ENCODE measurements at places on chromosomes 5 and 9. TPM values are rescaled to one million over a fixed set of nuclear protein-coding genes. Genes with fewer than 3 reads are reported as not detected.

DNA sequence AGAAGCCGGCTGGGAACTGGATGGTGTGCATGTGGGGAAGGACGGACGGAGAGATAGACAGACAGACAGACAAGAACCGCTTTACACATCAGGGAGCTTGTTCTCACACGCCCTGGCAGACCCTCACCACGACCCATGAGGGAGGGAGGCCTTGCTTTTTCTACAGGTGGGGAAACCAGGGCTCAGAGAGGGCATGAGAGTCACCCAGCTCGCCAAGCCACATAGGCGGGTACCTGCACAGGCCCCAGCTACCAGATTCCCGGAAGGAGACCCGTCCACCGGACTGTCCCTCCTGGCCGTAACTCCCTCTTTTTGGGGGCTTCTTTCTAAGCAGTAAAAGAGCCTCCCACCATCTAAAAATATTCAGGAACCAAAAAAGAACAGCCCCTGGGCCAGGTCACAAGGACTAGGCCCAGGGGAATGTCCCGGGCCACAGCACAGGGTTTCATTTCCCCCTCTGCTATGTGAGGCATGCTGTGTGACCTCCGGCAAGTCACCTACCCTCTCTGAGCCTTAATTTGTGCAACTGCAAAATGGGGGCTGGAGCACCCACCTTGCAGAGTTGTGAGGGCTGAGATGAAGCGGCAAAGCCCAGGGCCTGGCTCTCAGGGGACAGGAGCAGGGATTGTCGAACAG, 84.4 kb upstream of the SARDH start:
- no peak overlapping the region for H3K27ac ChIP-seq
- H3K4me1 ChIP-seq: peaks cover 15% of the 10 kb centered on the region
- DNase-seq: no peak
- H3K4me3 ChIP-seq: no peak overlapping the region

- no peaks in the 10 kb centered on the region for H3K27me3 ChIP-seq
- H3K36me3 ChIP-seq: no peaks in the 10 kb centered on the region
- no peaks in the 10 kb centered on the region for H3K4me1 ChIP-seq
- no peak for DNase-seq
- H3K4me3 ChIP-seq: no peak overlapping the region
- H3K27ac ChIP-seq: no peak overlapping the region
These were observed 306.5 kb upstream of the ITGA1 start for GRCh38 chr5:52481201-52481600.

- no peak overlapping the region for H3K4me3 ChIP-seq
- no peak overlapping the region for H3K27ac ChIP-seq
- DNase-seq: no peak
- no peaks in the 10 kb centered on the region for H3K27me3 ChIP-seq
- H3K4me1 ChIP-seq: no peaks in the 10 kb centered on the region
These were observed 763.8 kb downstream of the DTWD2 start for GRCh38 chr5:118224546-118224945.

DNA sequence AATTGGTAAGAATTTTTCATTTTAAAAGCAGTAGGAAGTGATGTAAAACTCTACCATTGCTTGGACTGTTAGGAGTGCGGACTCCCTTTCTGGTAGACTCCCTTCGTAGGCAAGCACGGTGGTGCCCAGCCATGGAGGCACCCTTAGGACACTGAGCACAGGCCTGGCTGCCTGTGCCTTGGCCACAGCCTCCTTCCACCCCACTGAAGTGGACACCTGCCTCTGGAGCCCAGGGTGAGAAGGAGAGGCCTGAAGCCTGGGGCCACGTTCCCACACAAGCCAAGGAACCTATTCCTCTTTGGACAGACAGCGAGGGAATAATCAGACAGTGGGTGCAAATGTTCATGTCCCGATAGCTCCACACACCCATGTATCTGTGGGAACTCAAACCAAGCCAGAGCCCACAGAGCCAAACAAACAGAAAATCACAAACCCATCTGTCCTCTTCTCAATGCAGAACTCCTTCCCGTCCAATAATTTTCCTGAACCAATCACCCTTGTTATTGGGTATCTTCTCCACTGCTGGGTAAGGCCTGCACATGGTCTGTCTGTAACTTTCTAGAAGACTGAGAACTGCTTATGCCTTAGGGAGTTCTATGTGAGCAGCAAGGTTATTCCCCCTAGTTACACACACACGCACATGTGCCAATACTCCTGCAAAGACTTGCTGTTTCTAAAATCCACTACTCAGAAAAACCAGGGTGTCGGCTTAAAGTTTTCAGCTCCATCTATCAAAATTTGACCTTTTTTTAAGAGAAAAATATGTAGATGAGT, 45.2 kb downstream of the UBE2QL1 start:
- no peak overlapping the region for H3K4me3 ChIP-seq
- H3K27ac ChIP-seq: no peak overlapping the region
- DNase-seq: no peak
- no peaks in the 10 kb centered on the region for H3K27me3 ChIP-seq
- H3K36me3 ChIP-seq: no peaks in the 10 kb centered on the region
- H3K4me1 ChIP-seq: no peaks in the 10 kb centered on the region

GRCh38 chr9:135340143-135340655, 139.4 kb upstream of the PPP1R26 start:
- H3K27ac ChIP-seq: peak overlapping the region; percentile 93
- no peaks in the 10 kb centered on the region for H3K36me3 ChIP-seq
- peaks cover 79% of the 10 kb centered on the region for H3K4me1 ChIP-seq
- no peak overlapping the region for H3K4me3 ChIP-seq
- H3K27me3 ChIP-seq: no peaks in the 10 kb centered on the region

- H3K4me3 ChIP-seq: peak overlapping the region; percentile 0
- H3K27ac ChIP-seq: no peak overlapping the region
- DNase-seq: peak; percentile 68
These were observed 43.8 kb upstream of the DAB2IP start for GRCh38 chr9:121607434-121608167.

DNA sequence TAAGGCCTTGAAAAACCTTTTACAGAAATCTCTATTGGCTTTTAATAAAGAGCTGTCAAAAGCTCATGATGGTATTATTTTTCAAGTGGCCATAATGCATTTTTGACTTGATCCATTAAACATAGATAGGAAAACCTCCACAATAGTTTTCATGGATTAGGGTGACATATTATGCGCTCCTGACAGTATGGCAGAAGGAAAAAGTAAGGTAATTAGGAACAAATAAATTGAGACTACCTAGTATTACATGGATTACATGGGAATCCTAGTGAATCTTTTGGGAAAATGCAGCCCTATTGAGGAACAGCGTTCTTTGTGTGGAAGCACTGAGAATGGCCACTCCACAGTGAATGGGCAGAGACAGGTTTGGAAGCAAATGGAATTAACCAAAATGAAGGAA, 171.2 kb downstream of the TRPM3 start:
- no peaks in the 10 kb centered on the region for H3K27me3 ChIP-seq
- H3K27ac ChIP-seq: no peak overlapping the region
- H3K36me3 ChIP-seq: no peaks in the 10 kb centered on the region
- H3K4me1 ChIP-seq: no peaks in the 10 kb centered on the region
- H3K4me3 ChIP-seq: no peak overlapping the region

- H3K36me3 ChIP-seq: no peaks in the 10 kb centered on the region
- no peaks in the 10 kb centered on the region for H3K27me3 ChIP-seq
- no peak overlapping the region for H3K4me3 ChIP-seq
- H3K27ac ChIP-seq: no peak overlapping the region
- peak; percentile 50 for DNase-seq
- H3K4me1 ChIP-seq: peaks cover 7% of the 10 kb centered on the region
These were observed 7.1 kb upstream of the AGPAT2 start for GRCh38 chr9:136694163-136694871.

DNA sequence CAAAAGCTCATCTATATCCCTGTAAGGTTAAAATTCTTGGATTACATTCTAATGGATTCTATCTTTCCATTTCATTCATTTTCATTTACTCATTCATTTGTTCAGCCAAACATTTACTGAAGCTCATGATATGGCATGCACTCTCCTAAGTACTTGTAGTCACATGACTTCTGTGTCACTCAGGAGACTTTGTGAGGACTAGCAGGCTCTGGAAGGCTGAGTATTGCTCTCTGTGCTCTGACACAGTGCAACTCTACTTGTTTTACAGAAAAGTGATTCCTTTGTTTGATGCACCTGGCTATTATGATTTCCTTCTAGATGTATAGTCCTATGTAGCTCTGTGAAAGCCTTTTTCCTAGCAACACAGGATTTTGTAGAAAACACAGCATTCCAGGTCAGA, 53.0 kb downstream of the YIPF5 start:
- no peaks in the 10 kb centered on the region for H3K27me3 ChIP-seq
- no peak overlapping the region for H3K4me3 ChIP-seq
- no peaks in the 10 kb centered on the region for H3K36me3 ChIP-seq

DNA sequence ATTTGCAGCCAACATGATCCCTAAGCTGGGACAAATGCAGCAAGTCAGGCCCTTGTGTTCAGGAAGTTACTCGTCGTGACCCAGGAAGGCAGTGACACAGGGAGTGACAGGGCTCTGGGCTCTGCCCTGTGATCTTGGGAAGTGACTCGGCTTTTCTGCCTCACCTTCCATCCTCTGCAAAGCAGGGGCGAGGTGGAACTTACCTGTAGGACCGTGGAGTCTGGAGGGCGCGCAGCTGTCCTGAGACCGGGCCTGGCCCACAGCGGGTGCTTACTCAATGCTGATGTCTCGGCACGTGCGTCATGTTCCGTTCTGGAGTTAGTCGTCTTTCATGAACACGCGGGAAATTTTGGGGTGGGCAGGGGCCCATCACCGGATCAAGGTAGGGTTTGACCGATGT, 22.8 kb upstream of the LPCAT1 start:
- no peak overlapping the region for H3K4me3 ChIP-seq
- H3K27ac ChIP-seq: no peak overlapping the region
- H3K4me1 ChIP-seq: no peaks in the 10 kb centered on the region
- no peak for DNase-seq

DNA sequence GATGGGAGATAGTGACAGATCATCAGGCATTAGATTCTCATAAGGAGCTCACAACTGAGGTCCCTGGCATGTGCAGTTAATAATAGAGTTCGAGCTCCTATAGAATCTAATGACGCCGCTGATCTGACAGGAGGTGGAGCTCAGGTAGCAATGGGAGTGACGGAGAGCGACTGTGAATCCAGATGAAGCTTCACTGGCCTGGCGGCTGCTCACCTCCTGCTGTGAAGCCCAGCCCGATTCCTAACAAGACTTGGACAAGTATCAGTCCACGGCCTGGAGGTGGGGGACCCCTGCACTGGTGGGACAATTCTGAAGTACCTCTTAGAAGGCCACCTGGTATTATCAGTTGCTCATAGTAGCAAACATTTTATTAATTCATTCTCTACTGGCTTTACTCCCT, 377.9 kb upstream of the ITGA1 start:
- no peak overlapping the region for H3K27ac ChIP-seq
- H3K4me1 ChIP-seq: peaks cover 22% of the 10 kb centered on the region
- H3K27me3 ChIP-seq: no peaks in the 10 kb centered on the region
- no peaks in the 10 kb centered on the region for H3K36me3 ChIP-seq
- no peak overlapping the region for H3K4me3 ChIP-seq

DNA sequence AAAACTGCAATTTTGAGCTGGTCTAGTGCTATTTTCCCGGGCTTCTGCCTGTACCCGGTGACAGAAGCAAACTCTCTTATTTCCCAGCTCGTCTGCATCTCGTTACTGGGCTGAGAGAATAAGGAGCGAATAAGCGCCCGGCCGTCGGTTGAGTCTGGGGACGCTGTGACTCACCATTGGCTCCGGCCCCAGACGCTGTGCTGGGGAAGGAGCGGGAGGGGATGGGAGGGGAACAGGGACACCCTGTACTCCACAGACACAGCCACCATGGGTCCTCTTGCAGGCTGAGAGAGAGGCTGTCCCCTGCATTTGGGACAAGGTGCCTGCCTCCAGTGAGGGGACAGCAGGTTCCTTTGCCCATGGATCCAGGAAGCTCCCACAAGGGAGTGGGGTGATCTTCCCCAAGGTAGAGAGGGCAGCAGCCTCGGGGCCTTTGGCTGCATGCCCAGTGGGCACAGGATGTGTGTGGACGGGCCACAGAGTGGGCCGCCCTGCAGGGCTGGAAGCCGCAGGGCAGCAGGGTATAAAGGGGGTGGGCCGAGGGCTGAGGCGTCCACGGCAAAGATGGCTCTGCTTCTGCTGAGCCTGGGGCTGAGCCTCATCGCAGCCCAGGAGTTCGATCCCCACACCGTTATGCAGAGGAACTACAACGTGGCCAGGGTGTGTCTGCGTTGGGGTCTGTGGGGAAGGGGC, at the start of gene LCN9:
TSS of gene LCN9 (plus strand) at position 552 of the 693 bp plus-strand sequence. CDS start at position 565, 13 bp downstream.
- H3K27ac ChIP-seq: no peak within 1 kb of the TSS
- no peaks in the 10 kb centered on the region for H3K4me1 ChIP-seq
- H3K27me3 ChIP-seq: peaks cover 3% of the 10 kb centered on the region
- no peak within 1 kb of the TSS for H3K4me3 ChIP-seq
- DNase-seq: peak; percentile 26
- no peaks in the 10 kb centered on the region for H3K36me3 ChIP-seq

- DNase-seq: no peak
- no peaks in the 10 kb centered on the region for H3K4me1 ChIP-seq
- no peaks in the 10 kb centered on the region for H3K36me3 ChIP-seq
- H3K27me3 ChIP-seq: no peaks in the 10 kb centered on the region
These were observed 609.2 kb downstream of the PSAT1 start for GRCh38 chr9:78905986-78906755.

DNA sequence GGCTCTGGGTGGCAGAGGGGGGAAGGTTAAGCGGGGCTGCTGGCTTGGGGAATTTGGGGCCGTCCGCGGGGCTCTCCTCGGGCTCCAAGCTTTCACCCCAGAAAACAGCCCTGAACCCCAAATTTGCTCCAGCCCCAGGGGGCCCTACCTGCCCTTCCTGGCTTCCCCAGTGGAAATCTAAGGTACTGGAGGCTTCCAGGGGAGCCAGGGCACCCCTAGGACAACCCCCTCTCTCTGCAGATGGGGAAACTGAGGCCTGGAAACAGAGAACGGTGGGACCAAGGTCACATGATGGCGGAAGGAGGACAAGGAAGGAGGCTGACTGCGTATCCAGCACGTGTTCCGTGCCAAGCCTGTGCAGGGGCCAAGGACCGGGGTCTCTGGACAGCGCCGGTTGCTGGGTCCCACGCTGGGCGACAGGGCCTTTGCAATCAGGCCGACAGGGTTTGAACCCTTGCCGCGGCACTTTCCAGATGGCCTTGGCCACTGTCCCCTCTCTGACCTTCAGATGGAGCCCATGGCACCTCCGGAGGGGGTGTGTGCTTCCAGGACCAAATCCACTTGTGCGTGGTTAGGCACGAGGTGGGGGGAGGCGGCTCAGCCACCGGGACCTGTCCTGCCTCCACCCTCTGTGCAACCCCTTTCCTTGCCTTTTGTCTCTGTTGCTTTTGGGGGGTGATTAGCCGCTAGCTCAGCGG, 183.1 kb downstream of the C9orf50 start:
- peak overlapping the region; percentile 28 for H3K27ac ChIP-seq
- no peaks in the 10 kb centered on the region for H3K27me3 ChIP-seq
- no peaks in the 10 kb centered on the region for H3K36me3 ChIP-seq
- peaks cover 21% of the 10 kb centered on the region for H3K4me1 ChIP-seq
- H3K4me3 ChIP-seq: peak overlapping the region; percentile 55

- H3K36me3 ChIP-seq: no peaks in the 10 kb centered on the region
- no peak overlapping the region for H3K4me3 ChIP-seq
- H3K27me3 ChIP-seq: no peaks in the 10 kb centered on the region
- H3K4me1 ChIP-seq: no peaks in the 10 kb centered on the region
- DNase-seq: peak; percentile 29
These were observed 21.1 kb upstream of the CDC42SE2 start for GRCh38 chr5:131242728-131243255.

The POLR3G gene
- 10.6 TPM for total RNA-seq

The ZNF782 gene
- 5.7 TPM for total RNA-seq

The LVRN gene
- not detected for total RNA-seq

The RGS7BP gene
- 3.1 TPM for total RNA-seq
